Activated CD8-positive, alpha-beta memory T cell treated with anti-CD3 and anti-CD28 coated beads for 1 hour (primary cell): ENCODE measurements at places on chromosomes 2 and 18.

DNA sequence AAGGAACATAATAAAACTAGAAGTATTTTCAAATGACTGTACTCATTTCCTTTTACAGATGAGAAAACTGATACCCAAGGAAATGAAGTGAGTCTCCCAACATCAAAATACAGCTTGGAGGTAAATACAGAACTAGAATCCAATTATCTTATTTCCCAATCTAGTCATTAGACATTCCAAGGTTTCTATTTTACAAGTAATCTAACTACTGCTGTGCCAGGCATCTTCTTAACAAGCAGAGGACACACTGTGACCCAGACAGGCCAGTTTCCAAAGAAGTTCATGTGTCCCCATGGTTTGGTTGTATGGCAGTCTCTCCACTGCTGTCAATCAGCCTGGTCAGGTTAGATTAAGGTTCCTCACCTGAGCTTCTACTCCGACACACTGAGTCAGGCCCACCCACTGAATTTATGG, 143.5 kb downstream of the THADA start:
- no peak for DNase-seq

GRCh38 chr2:20400787-20401488, 45.9 kb upstream of the RHOB start:
- no peak for DNase-seq

- no peak for DNase-seq
These were observed 84.6 kb downstream of the MYL12B start for GRCh38 chr18:3346487-3346886.

- DNase-seq = no peak
These were observed 8.5 kb downstream of the STAM2 start for GRCh38 chr2:152167065-152167464.

- DNase-seq = no peak
These were observed 28.5 kb downstream of the SLC20A1 start for GRCh38 chr2:112674229-112674628.

DNA sequence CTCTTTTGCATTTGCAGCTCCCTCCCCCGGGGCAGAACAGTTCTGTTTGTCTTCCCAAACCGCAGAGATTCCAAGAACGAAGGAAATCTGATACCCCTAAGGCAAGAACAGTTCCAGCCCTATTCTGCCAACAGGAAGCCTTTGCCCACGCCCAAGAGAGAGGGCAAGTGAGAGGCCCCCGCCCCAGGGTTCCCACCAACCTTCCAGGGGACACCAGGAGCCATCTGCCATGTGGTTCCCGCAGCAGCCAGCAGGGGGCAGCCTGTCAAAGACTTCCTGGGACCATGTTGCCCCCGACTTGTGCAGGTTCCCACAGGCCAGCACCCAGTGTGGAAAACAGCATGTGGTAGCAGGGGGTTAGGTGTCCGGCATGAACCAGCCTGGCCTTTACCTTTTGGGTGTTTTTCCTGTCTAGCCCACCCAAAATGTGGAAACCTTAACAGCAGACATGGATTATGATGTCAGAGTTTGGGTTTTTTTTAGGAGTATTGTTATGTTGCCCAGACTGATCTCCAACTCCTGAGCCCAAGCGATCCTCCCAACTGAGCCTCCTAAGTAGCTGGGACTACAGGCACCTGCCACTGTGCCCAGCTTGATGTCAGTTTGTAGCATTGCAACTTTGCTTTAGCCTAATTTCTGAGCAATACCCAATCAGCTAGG, 21.7 kb upstream of the EFHD1 start:
- peak; percentile 27 for DNase-seq

GRCh38 chr2:100451092-100451491, 19.2 kb upstream of the NMS start:
- no peak for DNase-seq

DNA sequence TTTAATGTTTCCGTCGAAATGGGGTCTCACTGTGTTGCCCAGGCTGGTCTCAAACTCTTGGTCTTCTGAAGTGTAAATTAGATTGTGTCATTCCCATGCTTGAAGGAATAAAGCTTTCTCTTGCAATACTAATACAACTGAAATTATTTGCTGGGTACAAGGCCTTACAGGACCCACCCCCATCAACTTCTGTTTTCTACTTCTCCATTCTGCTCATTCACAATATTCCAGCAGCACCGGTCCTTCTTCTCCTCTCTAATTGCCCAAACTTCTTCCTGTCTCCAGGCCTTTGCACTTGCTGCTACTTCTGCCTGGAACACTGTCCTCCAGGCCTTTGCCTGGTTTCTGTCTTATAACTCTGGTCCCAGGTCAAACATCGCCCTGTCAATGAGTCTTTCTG, 73.8 kb downstream of the APOB start:
- no peak for DNase-seq

DNA sequence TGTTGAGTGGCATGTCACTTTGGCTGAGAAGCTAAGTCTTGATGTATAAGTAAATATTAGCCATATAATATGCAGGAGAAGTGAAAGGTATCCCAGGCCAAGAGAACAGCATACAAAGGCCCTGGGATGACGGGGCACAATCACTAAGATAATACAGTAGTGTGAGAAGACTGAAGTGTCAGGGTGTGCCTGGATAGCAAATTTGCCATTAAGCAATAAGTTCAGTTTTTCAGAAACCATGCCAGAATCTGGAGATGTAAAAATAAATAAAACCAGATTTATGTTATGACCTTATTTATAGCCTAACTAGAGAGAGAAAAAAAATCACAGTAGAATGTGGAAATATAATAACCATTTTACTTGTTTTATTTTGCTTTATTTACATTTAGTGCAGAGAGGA, 1858.7 kb upstream of the CELF4 start:
- DNase-seq = no peak

DNA sequence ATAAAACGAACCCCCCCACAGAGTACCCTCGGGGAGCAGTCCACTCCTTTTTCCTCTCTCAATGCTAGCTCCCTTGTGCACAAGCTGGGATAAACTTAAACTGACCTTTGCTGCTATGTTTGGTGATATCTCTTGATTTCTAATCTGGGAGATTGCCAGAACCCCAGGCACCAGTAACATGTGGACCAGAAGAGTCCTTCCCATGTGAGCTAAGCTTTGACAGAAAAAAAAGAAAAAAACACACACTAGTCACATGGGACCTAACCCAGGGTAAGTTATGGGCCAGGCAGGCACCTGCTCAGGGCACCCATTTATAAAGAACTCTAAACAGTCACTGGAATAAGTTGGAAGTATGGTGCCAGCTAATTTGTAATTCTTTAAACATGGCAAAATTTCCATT, 242.6 kb downstream of the EN1 start:
- DNase-seq = no peak

GRCh38 chr2:116467243-116467642, 1347.2 kb upstream of the DDX18 start:
- no peak for DNase-seq
